ENCODE measurements at places on chromosomes 5 and 9.

DNA sequence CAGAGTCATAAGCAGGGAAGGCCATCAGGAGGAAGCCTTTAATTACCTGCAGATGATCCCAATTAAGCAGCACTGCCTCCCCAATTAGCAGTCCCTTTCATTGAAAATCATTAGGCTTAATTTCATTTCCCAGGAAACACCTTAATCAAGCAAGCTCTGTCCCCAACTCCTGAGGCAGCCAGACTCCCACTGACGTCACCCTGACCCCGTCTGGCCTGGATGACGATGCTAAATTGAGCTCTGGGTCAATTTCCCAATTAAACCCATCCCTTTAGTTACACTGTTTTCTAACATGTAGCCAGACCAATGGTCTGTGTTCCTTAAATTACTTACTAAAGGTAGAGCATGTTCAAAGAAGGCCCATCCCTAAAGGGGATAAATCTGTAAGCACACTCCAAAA, 84.0 kb upstream of the SPOCK1 start:
- DNase-seq: no peak

DNA sequence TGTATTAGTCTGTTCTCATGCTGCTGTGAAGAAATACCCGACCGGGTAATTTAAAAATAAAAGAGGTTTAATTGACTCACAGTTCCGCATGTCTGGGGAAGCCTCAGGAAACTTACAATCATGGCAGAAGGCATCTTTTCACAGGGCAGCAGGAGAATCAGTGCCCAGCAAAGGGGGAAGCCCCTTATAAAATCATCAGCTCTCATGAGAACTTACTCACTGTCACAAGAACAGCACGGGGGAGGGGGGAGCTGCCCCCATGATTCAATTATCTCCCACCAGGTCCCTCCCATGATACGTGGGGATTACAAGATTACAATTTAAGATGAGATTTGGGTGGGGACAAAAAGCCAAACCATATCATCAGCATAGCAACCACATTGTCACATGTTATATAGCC, 102.5 kb downstream of the GPBP1 start:
- DNase-seq: no peak

GRCh38 chr9:114051281-114051680, 26.8 kb downstream of the AMBP start:
- DNase-seq: no peak

DNA sequence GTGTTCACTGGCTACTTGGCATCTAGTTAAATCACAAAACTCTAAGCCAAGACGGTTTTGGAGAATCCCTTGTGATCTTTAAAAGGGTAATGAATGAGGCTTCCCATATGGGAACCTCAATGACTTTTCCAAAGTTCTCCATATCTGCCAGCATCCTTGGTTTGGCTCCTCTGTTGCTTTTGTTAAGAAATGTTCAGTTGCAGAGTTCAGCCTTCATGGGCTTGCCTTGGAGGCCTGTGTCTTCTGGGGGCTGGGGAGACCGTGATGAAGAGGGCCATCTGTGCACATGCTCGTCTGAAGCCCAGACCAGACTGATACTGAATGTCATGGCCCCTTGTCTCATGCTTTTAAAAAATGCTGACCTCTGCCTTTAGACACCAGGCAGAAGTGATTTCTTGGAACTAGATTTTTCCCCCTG, 84.3 kb downstream of the RAI14 start:
- DNase-seq: no peak

DNA sequence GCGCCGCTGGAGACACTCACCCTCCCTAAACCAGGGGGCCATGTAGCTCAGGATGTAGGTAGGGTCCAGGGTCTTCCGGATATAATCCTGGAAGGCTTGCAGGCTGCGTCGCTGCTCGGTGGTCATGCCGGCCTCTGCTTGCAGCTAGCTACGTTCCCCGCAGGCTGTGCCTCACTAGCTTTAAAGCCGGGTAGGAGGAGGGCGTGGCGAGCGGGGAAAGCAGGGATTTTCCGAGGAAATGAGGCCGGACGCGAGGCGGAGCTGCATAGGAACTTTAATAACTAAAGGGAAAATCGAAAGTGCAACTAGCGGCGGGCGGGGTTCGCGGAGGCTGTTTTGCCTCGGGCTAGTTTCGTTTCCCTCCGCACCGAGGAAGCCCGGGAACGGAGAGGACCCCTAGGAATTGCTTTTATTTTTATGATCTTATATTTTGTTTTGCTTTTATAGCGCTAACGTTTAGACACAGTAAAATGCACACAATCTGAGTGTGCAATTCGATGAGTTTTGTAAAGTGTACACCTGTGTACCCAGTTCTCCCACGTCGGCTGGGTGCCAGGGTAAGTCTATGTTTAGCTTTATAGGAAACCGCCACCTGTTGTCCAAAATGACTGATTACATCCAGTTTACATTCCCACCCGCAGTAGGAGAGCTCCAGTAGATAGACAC, at the start of gene RIGI:
RIGI (minus strand) TSS at position 156 of the 666 bp plus-strand sequence; CDS start at position 126, 30 bp downstream.
- DNase-seq: peak; percentile 90

GRCh38 chr5:181199881-181200638, 4.9 kb downstream of the TRIM7 start:
- no peak for DNase-seq

DNA sequence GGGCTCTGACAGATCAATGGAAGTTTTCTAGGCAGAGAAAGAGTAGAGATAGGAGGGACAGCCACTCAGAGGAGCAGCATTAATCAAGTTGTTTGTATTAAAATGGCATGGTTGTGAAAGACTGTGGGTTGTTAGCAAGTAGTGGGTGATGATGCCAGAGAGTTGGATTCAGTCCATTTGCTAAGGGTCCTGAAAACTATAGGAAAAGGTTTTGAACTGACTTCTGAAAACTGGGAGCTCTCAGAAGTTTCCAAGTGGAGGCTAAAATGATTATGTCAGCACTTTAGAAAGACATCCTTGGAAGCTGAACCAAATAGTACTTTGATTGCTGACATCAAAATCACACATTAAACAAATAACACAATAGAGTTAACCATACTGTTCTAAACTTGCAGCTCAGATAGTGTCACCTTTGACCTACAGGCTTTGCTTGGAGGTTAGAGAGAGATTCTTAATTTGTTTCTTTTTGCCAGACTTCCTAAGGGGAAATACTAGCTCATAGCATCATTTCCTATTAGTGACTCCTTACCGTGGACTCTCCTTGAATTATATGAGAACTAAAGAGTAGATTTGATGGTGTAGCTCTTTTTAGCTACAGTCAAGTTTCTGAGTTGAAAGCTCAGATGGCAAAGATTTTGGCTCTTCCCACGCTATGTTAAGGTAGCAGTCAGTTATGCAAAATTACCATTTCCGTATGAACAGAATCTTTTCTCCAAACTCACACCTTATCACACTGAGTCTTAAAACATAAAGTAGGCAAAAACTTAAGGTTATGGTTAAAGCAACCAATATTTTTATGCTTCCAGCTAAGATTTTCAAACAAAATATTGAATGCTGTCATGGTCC, 277.1 kb downstream of the NR3C1 start:
- DNase-seq: no peak

GRCh38 chr5:174731214-174732035, 7.0 kb downstream of the MSX2 start:
- no peak for DNase-seq

DNA sequence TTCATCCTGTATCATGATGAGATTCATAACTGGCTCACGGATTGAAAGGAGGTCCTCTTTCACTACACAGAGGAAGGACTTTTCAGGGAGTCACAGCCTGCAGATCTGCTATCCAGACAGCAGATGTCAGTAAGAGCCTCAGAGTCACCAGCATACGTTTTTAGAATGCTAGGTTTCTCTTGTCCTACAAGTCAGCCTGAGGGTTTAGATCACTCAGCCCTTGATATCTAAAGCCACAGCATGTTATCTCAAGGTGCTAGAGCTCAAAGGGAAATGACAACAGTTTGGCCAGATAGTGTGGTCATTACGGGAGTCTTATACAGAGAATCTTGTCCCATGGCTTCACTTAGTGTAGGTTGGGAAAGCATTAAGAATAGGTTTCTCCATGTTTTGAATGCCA, 30.9 kb upstream of the SLC46A2 start:
- DNase-seq: peak; percentile 31

GRCh38 chr9:87714819-87715218, 11.1 kb upstream of the CTSL start:
- peak; percentile 80 for DNase-seq

GRCh38 chr5:69350664-69351063, 18.1 kb upstream of the CCDC125 start:
- no peak for DNase-seq

DNA sequence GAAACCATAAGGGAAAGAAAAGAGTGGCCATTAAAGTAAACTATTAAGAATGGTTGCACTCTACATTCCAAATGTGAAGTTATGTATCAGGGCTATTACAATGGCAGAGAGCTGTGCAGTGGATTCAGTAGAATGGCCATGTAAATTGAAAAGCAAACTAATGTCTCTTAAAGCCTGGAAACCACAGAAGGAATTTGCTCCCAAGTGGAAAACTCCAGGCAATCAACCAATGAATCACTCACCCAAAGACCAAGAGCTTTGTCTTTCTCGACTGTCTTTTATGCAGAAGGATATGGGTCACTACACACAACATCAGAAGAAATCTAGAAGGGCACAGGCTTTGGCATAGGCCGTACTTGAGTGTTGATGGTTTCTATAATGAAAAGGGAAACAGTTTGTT, 114.9 kb downstream of the TLE1 start:
- DNase-seq: peak; percentile 84

Measured in fibroblast of skin of right biceps (primary cell).